Smooth muscle cell of the pulmonary artery (primary cell): ENCODE measurements at places on chromosomes 7 and 10. TPM values are rescaled to one million over a fixed set of nuclear protein-coding genes. Genes with fewer than 3 reads are reported as not detected.

UPK3BL1 gene
- 9.6 and 14.3 TPM in 2 replicates for total RNA-seq

H2BK1 gene
- not detected in 2 replicates for total RNA-seq

ZDHHC4 gene
- total RNA-seq = 71.8 and 75.7 TPM in 2 replicates

UCN3 gene
- total RNA-seq = not detected in 2 replicates

SCIN gene
- 0.23 and 1.2 TPM in 2 replicates for total RNA-seq

EBLN1 gene
- total RNA-seq = not detected in 2 replicates

CHRM2 gene
- total RNA-seq = 3.0 and 8.7 TPM in 2 replicates

AKR1C2 gene
- total RNA-seq = 8.2 and 14.9 TPM in 2 replicates

ZNF518A gene
- 7.8 and 11.1 TPM in 2 replicates for total RNA-seq

AFAP1L2 gene
- 0.17 and 1.2 TPM in 2 replicates for total RNA-seq

PAPSS2 gene
- total RNA-seq = 160 TPM in 2 replicates
